ENCODE measurements at places on chromosomes 3 and 15.

- no peak for DNase-seq
These were observed 2.2 kb downstream of the STRA6 start for GRCh38 chr15:74200412-74200815.

GRCh38 chr3:110767156-110767555, 304.5 kb upstream of the NECTIN3 start:
- no peak for DNase-seq

DNA sequence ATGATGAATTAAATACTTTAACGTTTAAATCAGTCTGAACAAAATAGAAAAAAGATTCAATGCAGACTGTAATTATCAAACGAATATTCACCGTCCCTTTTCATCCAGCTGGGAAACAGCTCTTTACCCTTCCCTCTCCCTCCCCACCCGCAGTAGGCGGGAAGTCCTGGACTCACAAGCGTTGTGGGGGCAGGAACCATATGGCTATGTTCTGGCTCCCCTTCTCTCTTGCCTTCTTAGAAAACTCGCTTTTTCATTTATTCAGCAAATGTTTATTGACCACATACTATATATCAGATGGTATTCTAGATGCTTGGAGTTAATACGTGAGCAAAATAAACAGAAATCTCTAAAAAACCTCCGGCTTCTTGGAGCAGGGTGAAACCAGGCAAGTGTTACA, 715 bp upstream of the SCAPER start:
- DNase-seq, result no peak

GRCh38 chr15:40234783-40235182, 4.1 kb upstream of the PAK6 start:
- DNase-seq, result no peak

- no peak for DNase-seq
These were observed 9.7 kb downstream of the CCK start for GRCh38 chr3:42256135-42256819.

DNA sequence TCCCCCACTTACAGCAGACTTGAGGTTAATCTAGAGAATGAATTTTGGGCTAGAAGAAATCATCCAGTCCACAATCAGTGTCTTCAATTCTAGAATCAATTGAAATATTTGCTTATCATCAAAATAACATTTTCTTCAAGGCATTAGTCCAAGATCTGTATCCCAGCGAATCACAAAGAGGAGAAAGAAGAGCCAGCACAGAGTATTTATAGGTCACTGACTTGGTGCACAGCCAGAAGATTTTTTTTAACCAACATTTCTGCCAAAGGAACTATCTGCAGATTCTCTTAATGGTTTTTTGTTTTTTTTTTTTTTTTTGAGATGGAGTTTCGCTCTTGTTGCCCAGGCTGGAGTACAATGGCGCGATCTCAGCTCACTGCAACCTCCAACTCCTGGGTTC, 178.2 kb downstream of the TNIK start:
- DNase-seq, result no peak
